ENCODE measurements at places on chromosomes 11 and 22.
A peak's percentile ranks its signal among the peaks of the same experiment; 100 is the strongest.

DNA sequence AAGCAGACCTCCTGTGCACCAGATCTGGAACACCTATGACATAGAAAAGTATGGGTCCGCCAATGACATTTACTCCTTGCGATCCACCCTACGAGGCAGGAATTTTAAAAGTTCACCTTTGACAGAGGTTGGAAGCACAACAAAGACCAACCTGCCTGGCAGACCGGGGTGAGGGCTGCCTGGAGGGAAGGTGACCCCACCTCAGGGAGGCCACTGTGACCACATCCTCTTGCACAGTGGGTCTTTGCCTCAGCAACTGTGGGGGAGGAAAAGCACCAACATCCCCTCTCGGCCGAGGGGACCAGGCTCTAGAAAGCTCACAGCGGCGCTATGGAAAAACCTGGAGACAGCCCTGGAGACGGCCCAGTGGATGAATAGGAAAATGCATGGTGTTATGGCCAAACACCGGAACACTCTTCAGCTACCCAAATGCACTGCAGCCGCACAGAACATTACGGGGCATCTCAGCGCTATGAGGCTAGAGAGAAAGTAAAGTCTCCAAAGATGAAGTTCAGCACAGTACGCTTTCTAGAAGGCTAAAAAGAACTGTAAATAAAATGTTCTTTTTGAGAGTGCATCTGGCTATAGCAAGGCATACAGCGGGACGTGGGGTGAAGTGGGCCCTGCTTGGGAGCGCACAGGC lies 1.8 kb upstream of the SHISAL1 start:
- DNase-seq, result peak; percentile 44

DNA sequence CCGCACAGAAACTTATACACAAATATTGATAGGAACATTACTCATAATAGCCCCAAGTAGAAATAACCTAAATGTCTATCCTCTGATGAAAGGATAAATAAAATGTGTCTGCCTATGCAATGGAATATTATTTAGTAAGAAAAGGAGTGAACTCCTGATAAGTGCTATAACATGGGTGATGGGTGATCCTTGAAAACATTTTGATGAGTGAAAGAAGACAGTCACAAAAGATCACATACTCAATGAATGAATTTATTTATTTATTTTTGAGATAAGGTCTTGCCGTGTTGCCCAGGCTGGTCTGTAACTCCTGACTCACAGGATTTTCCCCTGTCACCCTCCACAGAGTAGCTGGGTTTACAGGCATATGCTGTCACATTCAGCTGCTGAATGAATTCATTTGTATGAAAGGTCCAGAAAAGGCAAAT lies 17.3 kb downstream of the RNF121 start:
- DNase-seq, result no peak

GRCh38 chr22:41286639-41287091 lies 678 bp upstream of the RANGAP1 start:
- DNase-seq, result peak; percentile 82

DNA sequence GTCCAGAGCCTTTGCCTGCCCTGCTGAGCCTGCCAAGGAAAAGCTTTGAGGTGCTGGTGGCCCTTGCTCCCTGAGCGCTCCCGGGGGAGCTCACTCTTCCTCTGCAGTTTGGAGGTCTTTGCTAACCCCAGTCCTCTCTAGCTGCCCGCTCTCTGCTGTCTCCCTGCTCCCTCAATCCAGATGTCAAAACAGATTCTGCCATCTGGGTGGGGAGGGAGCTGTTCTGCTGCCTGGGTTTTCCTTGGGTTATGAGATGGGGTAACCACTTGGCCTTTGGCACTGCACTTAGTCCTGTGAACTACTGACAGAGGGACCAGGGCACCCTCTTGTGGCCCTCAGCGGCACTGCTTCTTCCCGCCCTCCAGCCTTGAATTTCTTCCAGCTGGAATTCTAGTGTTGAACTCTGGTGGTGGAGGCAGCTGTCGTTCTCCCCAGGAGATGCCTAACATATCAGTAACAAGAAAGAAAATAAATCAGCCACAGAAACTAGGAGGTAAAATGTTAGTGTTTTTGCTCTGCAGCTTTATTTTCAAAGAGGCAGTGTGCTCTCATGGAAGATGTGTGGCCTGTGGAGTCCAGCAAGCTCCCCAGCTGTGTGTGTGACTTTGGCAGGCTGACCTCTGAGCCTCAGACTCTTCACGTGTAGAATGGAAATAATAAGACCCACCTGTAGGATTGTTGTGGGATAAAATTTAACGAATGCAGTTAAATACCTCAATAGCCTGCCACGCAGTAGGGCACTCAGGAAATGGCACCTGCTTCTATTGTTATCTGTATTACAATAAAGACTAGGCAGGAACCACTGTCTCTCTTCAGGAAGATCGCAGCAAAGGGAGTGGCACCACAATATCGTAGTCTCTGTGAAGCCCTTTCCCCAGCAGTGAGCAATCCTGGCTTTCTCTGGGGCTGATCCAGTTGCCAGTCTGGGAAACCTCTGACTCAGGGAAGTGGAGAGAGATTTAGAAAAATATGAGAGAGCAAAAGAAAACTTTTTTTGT lies 23.4 kb downstream of the ARFGAP2 start:
- peak; percentile 69 for DNase-seq

- DNase-seq, result no peak
These were observed 182.2 kb downstream of the MAML2 start for GRCh38 chr11:96160732-96161306.

DNA sequence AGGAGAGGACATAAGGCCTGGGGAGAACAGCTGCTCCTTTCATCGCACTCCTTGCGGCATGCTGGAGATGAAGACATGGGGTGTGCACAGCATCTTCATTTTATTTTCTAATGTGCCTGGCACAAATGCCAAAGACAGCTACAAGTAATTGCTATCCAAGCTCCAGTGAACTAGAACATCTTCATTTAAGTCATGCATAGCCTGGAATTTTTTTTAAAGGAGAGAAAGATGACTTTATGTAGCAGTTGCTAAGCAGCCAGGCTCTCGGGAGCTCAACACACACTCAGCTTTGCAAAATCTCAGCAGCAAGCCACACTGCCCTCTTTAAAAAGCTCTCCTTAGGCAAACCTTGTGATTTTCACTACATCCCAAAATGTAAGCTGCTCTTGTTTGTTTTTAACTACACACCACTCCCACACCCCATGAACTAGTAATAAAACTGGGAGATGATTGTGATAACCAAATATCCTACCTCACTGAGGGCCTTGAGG lies 164.5 kb upstream of the POU2AF2 start:
- DNase-seq, result no peak

- no peak for DNase-seq
These were observed 16.1 kb downstream of the APLP2 start for GRCh38 chr11:130085671-130086290.

GRCh38 chr11:45449036-45449601 lies 163.0 kb upstream of the SYT13 start:
- DNase-seq, result no peak

DNA sequence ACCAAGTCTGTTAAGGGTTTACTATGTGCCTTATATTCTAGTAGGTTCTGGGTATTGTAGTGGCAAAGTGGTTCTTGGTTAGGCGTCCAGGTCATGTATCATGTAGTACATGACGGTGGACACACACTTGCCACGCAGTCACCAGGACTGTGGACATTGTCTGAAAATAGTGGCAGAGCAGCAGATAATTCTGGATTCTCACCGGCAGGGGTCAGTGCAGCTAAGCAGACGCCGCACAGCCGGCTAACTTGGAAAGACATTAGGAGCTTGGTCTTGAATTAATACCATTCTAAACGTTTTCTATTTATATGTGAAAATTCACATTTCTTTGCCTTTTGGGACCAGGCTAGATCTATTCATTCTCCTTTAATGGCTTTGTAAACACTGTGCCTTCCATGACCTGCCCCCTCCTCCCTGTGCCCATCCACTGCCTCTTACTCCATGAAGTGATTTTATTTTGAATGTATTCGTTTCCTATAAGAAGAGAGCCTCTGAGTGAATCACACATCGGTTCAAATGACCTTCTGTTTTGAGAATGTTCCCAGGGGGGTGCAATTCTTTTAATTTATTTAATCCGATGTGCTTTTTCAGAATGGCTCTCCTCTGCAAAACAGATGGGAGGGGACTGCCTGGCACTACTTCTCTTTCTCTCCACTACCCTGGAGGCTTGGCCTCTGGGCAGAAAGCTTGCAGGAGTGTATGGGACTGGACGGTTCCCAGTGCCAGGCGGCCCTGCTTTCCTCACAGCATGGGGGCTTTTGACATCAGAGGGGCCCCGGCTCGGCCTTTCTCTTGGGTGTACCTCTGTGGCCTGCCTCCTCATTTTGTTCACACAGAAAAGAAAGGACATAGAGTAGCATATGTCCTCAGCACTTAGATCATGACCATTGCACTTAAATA lies 378.0 kb downstream of the NTM start:
- DNase-seq, result peak; percentile 60
